NCI-H1092 treated with DMSO at 0.1 percent for 48 hours (cell line): ENCODE measurements at places on chromosomes 6 and 20.

- DNase-seq, result no peak
Observed at GRCh38 chr6:53857318-53858094, 62.7 kb downstream of the LRRC1 start.

- peak; percentile 11 for DNase-seq
Observed at GRCh38 chr6:71349395-71349794, 60.8 kb downstream of the OGFRL1 start.

- DNase-seq, result no peak
Observed at GRCh38 chr20:18066421-18067333, 9.0 kb upstream of the OVOL2 start.

DNA sequence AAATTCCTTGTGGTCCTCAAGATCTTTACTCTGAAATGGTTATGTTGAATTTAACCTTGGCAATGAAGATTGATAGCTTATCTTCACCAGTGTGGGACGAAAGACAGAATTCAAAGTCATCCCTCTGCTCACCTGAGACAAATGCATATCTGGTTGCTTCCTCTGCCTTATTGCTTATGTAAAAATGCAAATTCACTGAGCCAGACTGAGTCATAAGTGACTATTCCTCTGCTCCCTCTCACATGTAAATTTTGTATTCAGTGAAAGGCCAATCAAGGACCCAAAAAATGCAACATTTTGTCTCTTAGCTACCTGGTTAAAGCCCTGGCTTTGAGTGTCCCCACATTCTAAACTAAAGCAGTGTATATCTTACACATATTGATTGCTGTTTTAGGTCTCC is 593.1 kb upstream of the GJE1 start:
- no peak for DNase-seq

DNA sequence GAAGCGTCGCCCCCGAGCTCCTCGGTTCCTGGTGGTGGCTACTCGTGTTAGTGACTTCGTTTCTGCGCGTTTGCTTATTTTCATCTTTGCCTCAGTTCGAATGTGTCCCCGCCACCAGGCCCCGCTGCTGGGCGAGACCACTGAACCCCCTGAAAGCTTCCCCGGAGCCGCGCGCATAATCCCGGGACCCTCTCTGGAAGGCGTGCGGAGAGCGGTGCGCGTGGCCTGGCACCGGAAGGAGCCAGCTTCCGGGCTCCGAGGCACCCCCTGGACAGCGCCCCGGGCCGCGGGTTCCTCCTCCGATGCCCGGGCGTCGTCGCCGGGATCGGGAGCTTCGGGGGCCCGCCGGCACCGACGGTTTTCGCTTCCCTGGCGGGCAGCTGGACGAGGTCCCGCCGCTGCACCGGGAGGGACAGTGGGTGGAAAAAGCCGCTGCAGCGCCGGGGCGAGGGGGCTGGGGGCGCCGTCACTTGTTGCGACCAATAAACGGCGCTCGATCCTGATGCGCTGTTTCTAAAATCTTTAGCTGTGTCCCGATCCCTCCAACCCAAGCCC is 643 bp upstream of the SLC35D3 start:
- DNase-seq, result peak; percentile 51

DNA sequence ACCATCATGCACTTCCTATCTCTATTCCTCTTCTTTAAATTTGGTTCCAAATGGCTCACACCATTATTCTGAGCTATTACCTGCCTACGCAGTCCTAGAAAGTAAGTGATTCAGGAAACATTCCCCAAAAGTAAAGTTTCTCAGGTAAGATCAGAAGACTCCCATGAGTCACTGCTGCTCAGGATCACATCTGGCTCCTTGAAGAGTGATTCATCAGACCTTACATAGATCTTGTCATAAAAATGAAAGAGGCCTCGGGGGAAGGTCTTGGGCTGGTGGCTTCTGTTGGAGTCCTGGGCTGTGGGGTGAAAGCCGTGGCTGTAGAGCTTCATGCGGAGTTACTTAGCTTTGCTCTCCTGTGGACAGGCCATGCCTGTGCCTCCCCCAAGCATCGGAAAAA is 35.9 kb downstream of the PLG start:
- DNase-seq, result no peak

DNA sequence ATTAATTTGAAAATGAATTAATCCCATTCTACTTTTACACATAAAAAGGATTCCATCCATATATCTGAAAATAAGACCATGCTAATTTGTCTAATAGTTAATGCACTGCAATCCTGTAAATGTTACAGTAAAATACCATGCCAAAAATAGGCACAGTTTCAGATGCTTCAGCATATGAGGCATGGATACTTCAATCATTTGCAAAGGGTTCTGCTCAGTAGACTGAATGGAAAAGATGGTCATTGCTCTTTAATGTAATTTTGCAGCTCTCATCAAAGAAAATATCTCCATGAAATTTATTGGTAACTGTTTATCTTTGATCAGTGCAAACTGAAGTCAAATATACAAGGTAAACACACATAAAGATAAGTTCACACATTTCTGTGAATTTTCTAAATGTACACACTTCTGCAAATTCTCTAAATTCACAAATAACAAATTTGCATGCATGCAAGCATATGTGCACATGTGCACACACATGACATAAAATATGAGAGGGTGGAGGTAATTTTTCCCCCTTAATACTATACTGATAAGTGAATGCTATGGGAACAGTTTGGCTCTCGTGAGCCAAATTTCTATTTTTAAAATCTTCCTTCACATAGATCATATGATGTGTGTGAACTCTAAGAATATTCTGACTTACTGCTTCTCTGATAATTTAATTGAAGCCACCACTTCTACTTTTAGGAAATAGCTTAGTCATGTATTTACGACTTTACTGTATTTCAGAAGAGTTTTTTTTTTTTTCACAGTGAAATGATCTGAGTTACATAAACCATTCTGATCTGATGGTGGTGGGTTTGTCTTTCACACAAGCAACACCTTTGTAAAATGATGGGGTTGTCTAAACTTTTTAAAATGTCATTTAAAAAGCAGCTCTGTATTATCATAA is 996.8 kb upstream of the CITED2 start:
- DNase-seq, result no peak

GRCh38 chr6:33914645-33915044 is 110.8 kb upstream of the MLN start:
- DNase-seq, result no peak

DNA sequence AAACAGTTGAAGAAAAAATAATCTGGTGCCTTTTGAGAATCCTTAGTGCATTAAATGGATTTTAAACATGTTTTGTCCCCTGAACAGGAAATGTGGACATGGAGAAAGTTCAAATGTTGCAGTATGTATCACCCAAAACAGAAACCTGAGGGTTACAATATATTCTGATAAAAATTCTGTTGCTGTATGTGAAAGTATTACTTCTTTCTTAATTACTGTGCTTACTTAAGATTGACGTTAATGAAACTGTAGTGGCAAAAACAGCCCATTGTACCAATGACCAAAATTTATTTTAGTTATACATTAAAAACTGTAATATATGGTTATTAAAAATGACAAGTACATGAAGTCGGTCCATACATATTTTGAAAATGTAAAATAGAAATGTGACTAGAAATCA is 100.6 kb downstream of the PRDM1 start:
- DNase-seq, result no peak

DNA sequence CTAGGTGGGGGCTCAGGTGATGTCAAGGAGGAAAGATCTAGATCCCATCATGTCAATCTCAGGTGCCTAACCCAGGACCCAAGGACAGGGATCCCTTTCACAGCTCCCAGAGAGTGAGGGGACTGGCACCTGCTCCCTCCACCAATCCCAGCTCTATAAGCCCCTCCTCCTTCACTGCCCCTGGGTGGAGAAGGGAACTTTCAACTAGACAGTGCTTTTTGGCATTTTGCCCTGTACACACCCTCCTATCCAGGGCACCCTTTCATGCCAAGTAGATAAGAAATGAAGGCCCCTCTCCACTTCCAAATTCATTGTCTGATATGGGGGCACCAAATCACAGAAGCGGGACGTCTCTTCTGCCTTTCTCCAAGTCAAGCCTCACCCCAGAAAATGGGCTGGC is 61.6 kb downstream of the MDGA1 start:
- DNase-seq, result no peak

GRCh38 chr6:74087899-74088298 is 391.9 kb downstream of the CD109 start:
- DNase-seq, result no peak
